Aorta (tissue), 5 donors: ENCODE measurements at places on chromosomes 6 and 20. TPM values are rescaled to one million over a fixed set of nuclear protein-coding genes. Genes with fewer than 3 reads are reported as not detected.

The HLA-DQA1 gene
- total RNA-seq = 46.2 TPM

The SLC22A7 gene
- total RNA-seq = not detected

The ACTL10 gene
- 1.2 TPM for total RNA-seq

The CAGE1 gene
- total RNA-seq = not detected

The UBR2 gene
- 38.8 TPM for total RNA-seq

The CALHM6 gene
- total RNA-seq = 5.7 TPM

- H3K27ac ChIP-seq = no peak overlapping the region
- no peak overlapping the region for H3K4me3 ChIP-seq
- no peaks in the 10 kb centered on the region for H3K4me1 ChIP-seq
- no peaks in the 10 kb centered on the region for H3K36me3 ChIP-seq
- no peaks in the 10 kb centered on the region for H3K27me3 ChIP-seq
These were observed 130.3 kb downstream of the OPRM1 start for GRCh38 chr6:154169193-154169847.

GRCh38 chr20:9498322-9498721 is 16.1 kb upstream of the LAMP5 start:
- no peak overlapping the region for H3K4me3 ChIP-seq
- H3K27ac ChIP-seq = no peak overlapping the region
- H3K36me3 ChIP-seq = no peaks in the 10 kb centered on the region
- DNase-seq = no peak

GRCh38 chr6:105102186-105102585 is 77.6 kb downstream of the POPDC3 start:
- no peaks in the 10 kb centered on the region for H3K27me3 ChIP-seq
- H3K4me1 ChIP-seq = no peaks in the 10 kb centered on the region
- no peak overlapping the region for H3K27ac ChIP-seq
- DNase-seq = no peak
- H3K36me3 ChIP-seq = peaks cover 12% of the 10 kb centered on the region
- H3K4me3 ChIP-seq = no peak overlapping the region

DNA sequence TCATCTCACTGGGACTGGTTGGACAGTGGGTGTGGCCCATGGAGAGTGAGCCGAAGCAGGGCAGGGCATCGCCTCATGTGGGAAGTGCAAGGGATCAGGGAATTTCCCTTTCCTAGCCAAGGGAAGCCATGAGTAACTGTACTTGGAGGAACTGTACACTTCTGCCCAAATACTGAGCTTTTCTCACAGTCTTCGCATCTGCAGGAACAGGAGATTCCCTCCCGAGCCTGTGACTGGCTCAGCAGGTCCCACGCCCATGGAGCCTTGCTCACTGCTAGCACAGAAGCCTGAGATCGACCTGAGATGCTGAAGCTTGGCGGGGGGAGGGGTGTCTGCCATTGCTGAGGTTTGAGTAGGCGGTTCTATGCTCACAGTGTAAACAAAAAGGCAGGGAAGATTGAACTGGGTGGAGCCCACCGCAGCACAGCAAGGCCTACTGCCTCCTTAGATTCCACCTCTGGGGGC is 10.4 kb upstream of the CALHM5 start:
- DNase-seq = no peak
- no peak overlapping the region for H3K27ac ChIP-seq
- H3K27me3 ChIP-seq = peaks cover 1% of the 10 kb centered on the region
- no peak overlapping the region for H3K4me3 ChIP-seq
- H3K36me3 ChIP-seq = no peaks in the 10 kb centered on the region

GRCh38 chr6:6090861-6091607 is 84.3 kb upstream of the NRN1 start:
- H3K36me3 ChIP-seq = no peaks in the 10 kb centered on the region
- H3K27ac ChIP-seq = no peak overlapping the region
- H3K4me3 ChIP-seq = no peak overlapping the region
- H3K4me1 ChIP-seq = no peaks in the 10 kb centered on the region

DNA sequence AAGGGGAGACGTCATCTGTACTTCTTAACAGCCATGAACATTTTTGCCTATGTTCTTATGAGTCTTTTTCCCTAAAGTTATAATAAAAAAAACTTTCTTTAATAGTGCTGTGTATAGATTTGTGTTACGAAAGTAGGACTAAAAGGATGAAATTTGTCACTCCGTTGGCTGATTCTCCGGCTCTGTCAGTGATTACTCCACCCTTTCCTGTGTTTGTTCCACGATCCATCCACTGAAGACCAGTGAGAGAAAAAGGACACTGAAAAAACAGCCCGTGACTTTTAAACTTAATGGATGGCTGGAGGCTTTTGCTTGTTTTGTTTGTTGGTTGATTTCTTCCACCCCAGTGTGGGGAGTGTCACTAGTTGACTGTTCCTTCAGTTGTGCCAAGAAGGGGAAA is 232.0 kb upstream of the NOX3 start:
- DNase-seq = no peak
- no peaks in the 10 kb centered on the region for H3K4me1 ChIP-seq
- no peak overlapping the region for H3K4me3 ChIP-seq
- H3K27ac ChIP-seq = no peak overlapping the region

GRCh38 chr6:168450917-168451316 is 9.9 kb downstream of the SMOC2 start:
- DNase-seq = no peak
- H3K27ac ChIP-seq = peak overlapping the region; percentile 79
- H3K4me3 ChIP-seq = no peak overlapping the region

DNA sequence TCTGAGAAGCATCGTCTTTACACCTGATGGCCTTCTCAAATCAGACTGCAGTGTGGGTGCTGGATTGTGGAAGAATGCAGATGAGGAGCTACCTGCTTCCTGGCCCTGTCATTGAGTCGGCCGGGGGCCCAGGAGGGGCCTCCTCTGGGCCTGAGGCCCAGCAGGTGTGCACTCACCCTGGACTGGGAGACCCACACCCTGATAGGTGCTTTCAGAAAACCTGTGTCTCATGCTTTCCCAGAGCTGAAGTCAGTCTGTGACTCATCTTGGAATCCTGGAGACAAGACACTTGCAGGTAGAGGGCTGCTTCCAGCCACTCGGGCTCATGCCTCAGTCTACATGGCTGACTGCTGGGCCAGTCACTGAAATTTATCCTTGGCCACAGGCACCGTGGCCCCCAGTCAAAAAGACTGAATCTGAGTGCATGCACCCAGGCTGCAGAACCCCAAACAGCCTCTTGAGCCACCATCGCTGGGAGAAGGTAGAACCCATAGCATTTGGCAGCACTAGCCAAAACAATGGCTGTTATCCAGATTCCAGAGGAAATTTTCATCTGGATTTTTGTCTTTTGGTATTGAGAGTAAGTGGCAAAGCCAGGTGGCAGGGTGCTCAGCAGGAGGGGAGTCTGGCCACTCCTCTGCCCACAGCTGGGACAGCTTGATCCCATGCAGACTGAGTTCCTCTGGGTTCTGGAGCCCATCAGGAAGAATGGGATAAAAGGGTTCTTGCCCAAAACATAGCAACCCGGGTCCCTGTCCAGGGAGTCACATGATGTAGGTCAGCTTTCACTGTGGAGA is 182.0 kb upstream of the CST7 start:
- H3K27ac ChIP-seq = no peak overlapping the region
- no peak for DNase-seq
- no peak overlapping the region for H3K4me3 ChIP-seq
- H3K27me3 ChIP-seq = no peaks in the 10 kb centered on the region
- no peaks in the 10 kb centered on the region for H3K4me1 ChIP-seq
- H3K36me3 ChIP-seq = no peaks in the 10 kb centered on the region

GRCh38 chr6:142855893-142856623 is 88.9 kb downstream of the HIVEP2 start:
- DNase-seq = no peak
- no peaks in the 10 kb centered on the region for H3K27me3 ChIP-seq
- no peak overlapping the region for H3K27ac ChIP-seq
- no peaks in the 10 kb centered on the region for H3K36me3 ChIP-seq
- no peaks in the 10 kb centered on the region for H3K4me1 ChIP-seq

- no peak for DNase-seq
- H3K4me1 ChIP-seq = no peaks in the 10 kb centered on the region
- H3K36me3 ChIP-seq = no peaks in the 10 kb centered on the region
These were observed 34.8 kb upstream of the ZNFX1 start for GRCh38 chr20:49312661-49313060.

DNA sequence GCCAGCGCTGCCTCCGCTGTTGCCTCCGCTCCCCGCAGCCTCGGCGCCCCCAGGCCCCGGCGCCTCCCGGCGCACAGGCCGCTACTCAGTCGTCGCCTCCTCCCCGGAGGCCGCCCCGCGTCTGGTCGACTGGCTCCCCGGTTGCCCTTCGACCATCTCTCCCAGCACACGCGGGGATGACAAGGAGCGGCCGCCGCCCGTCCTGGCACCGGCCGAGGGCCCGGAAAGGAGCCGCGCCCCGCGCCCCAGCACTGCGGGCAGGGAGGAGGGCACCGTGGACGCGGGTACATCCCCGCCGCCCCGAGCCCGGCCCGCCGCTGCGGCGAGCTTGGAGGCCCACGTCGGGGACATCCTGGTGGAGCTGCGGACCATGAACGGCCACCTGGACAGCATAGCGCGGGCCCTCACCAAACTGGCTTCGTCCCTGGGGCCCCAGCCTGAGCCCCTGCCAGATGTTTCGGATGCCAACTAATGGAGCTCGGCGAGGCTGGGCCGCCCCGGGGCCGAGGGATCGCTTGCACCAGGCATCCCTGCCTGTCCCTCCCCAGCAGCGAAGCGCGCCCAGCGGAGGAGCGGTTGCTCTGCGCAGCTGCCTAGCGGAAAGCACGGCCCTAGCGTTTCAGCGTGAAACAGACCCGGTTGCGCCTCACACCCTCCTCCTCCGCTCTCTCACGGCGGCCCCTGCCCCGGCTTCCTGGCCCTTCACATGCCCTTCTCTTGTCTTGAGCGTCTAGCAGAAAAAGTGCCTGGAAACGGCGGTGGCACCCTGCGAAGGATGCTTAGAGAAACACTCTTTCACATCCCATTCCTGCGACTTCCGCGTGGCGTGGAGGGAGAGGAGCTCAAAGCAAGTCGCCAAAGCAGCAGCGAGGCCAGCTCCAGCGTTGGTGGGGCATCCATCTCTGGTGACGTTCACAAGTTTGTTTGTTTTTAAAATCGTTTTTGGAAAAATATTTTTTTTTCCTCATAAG is 285.8 kb upstream of the SUPT3H start:
- H3K4me1 ChIP-seq = no peaks in the 10 kb centered on the region
- no peak for DNase-seq
- H3K4me3 ChIP-seq = no peak overlapping the region
- H3K27ac ChIP-seq = no peak overlapping the region

DNA sequence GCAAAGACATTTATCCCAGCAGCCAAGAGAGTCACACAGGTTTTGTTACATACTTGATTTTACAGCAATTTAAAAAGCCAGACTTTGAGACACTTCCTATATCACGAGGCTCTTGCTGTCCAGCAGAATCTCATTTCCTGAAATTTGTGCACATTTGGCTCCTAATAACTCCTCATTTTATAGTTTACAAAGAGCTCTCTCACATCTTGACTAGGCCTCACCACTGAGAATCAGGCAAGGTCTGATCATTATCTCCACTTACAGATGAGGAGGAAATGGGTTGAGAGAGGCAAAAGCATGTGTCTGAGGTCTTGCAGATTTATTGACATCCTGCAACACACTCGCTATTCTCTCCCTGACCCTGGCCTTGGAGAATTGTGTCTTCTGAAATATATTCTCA is 426.8 kb downstream of the MAFB start:
- no peaks in the 10 kb centered on the region for H3K27me3 ChIP-seq
- no peak overlapping the region for H3K27ac ChIP-seq
- no peak overlapping the region for H3K4me3 ChIP-seq
- H3K36me3 ChIP-seq = no peaks in the 10 kb centered on the region
- DNase-seq = no peak

GRCh38 chr6:13470238-13471140 is 16.9 kb downstream of the GFOD1 start:
- H3K27ac ChIP-seq = no peak overlapping the region
- no peak for DNase-seq
- H3K4me3 ChIP-seq = no peak overlapping the region
- no peaks in the 10 kb centered on the region for H3K4me1 ChIP-seq
- H3K36me3 ChIP-seq = no peaks in the 10 kb centered on the region

- H3K4me3 ChIP-seq = no peak overlapping the region
- H3K36me3 ChIP-seq = no peaks in the 10 kb centered on the region
- DNase-seq = no peak
These were observed 53.8 kb downstream of the PHF3 start for GRCh38 chr6:63689421-63689820.

GRCh38 chr20:19478320-19478895 is 266.0 kb downstream of the SLC24A3 start:
- H3K4me1 ChIP-seq = no peaks in the 10 kb centered on the region
- H3K36me3 ChIP-seq = no peaks in the 10 kb centered on the region
- H3K27me3 ChIP-seq = no peaks in the 10 kb centered on the region
- H3K4me3 ChIP-seq = no peak overlapping the region

GRCh38 chr6:24125980-24126379 is at the start of gene NRSN1:
Gene NRSN1, plus strand, starts transcription at chr6:24126215. Its CDS starts 8,113 bp downstream, at chr6:24134328.
- H3K36me3 ChIP-seq = no peaks in the 10 kb centered on the region
- no peaks in the 10 kb centered on the region for H3K27me3 ChIP-seq
- H3K4me1 ChIP-seq = no peaks in the 10 kb centered on the region
- no peak within 1 kb of the TSS for H3K4me3 ChIP-seq
- no peak within 1 kb of the TSS for H3K27ac ChIP-seq
- no peak for DNase-seq

GRCh38 chr6:5832668-5833067 is 174.1 kb downstream of the NRN1 start:
- H3K4me1 ChIP-seq = no peaks in the 10 kb centered on the region
- DNase-seq = no peak
- H3K36me3 ChIP-seq = no peaks in the 10 kb centered on the region
- H3K4me3 ChIP-seq = no peak overlapping the region
- no peak overlapping the region for H3K27ac ChIP-seq
- no peaks in the 10 kb centered on the region for H3K27me3 ChIP-seq

DNA sequence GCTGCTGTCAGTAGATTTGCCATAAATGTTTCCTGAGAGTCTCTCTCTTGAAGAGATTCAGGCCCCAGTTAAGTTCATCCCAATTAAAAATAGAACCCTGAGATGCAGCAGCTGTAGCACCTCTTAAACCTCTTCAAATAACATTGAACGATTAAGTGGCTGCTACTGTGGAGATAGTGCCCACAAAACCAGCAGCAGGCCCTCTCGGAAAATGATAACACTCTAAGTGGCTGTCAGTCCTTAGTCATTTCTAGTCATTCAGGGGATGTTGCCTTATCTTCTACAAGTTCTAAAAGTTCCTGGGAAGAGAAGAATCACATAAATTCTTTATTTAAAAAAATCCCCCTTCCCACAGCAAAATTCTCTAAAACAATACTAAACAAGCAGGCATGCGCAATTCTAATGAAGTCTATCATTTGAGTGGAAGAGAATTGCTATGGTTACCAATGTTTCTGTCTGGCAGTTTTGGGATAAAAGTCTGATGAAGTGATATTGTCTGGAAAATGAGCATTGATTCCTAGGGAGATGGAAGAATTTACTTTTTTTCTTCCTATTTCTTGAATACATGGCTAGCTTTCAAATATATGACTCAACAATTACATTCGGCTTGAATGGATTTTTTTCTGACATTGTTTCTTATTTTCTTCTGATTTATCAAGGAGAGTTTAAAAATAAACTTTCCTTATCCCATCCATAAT is 131.9 kb downstream of the TRMT11 start:
- H3K4me3 ChIP-seq = no peak overlapping the region
- DNase-seq = no peak
- no peaks in the 10 kb centered on the region for H3K36me3 ChIP-seq
- no peaks in the 10 kb centered on the region for H3K27me3 ChIP-seq
- H3K4me1 ChIP-seq = peaks cover 3% of the 10 kb centered on the region

- no peaks in the 10 kb centered on the region for H3K27me3 ChIP-seq
- no peaks in the 10 kb centered on the region for H3K36me3 ChIP-seq
- DNase-seq = peak; percentile 83
- no peak overlapping the region for H3K27ac ChIP-seq
These were observed 12.1 kb upstream of the PDYN start for GRCh38 chr20:2005831-2006426.

- H3K36me3 ChIP-seq = peaks cover 1% of the 10 kb centered on the region
- H3K27me3 ChIP-seq = no peaks in the 10 kb centered on the region
- no peaks in the 10 kb centered on the region for H3K4me1 ChIP-seq
- no peak for DNase-seq
- H3K27ac ChIP-seq = no peak overlapping the region
These were observed 31.9 kb downstream of the HIVEP2 start for GRCh38 chr6:142913036-142913510.
